Esophagus (tissue), 2 donors: ENCODE measurements at places on chromosomes 2 and 18. TPM values are rescaled to one million over a fixed set of nuclear protein-coding genes. Genes with fewer than 3 reads are reported as not detected.

Gene RMDN2
- 3.5 TPM for polyA plus RNA-seq

Gene WBP1
- 41.3 TPM for polyA plus RNA-seq

Gene GPR75
- 0.71 TPM for polyA plus RNA-seq

Gene CHRNG
- polyA plus RNA-seq, result not detected

Gene GREB1L
- polyA plus RNA-seq, result 0.16 TPM

Gene PTCD3
- polyA plus RNA-seq, result 20.1 TPM

Gene PNO1
- 3.8 TPM for polyA plus RNA-seq

Gene GALNT14
- polyA plus RNA-seq, result 17.2 TPM

Gene CCDC68
- 1.4 TPM for polyA plus RNA-seq

Gene TXNDC2
- polyA plus RNA-seq, result not detected

Gene TDRD15
- not detected for polyA plus RNA-seq

Gene DES
- 672 TPM for polyA plus RNA-seq

Gene SCN7A
- polyA plus RNA-seq, result 1.2 TPM

Gene SPC25
- polyA plus RNA-seq, result 4.1 TPM

Gene AP1S3
- 5.7 TPM for polyA plus RNA-seq

Gene ETAA1
- polyA plus RNA-seq, result 4.9 TPM

Gene CCDC74A
- 4.9 TPM for polyA plus RNA-seq
